ENCODE measurements at places on chromosomes 7 and 10.

- no peak for DNase-seq
Observed at GRCh38 chr7:99384523-99384922, 10.0 kb downstream of the ARPC1B start.

DNA sequence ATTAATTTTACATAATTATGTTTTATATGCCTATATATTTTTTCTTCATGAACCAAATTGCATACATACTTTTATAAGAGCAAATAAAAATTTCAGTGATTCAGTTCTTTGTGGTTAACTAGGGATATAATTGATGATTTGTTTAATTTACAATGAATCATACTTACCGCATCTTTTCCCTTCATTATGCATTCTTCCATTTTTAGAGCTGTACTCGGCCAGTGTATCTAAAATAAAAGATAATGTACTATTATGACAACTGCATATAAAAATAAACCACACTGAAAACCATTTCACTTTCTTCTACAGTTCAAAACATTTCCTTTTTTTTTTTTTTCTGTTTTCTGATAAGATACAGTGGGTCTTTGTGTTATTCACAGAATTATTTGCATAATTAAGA is 179.9 kb downstream of the SEMA3E start:
- DNase-seq: peak; percentile 85

DNA sequence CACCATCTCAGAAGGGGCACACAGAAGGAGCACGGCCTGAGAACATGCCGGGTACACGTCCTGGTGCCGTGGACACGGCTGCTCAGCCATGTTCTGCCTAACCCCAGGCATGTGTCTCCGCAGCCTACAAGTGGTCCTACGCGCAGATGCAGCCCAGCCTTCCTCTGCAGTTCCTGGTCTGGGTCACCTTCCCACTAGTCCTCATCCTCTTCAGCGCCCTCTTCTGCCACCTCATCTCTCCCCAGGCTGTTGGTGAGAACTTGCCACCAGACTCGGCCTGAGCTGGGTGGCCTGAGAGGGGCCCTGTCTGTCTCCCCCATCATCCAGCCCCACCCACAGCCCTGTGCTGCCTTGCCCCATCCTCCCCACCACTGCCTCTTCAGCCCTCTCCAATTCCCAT is 5.3 kb downstream of the CLCN1 start:
- DNase-seq: no peak

DNA sequence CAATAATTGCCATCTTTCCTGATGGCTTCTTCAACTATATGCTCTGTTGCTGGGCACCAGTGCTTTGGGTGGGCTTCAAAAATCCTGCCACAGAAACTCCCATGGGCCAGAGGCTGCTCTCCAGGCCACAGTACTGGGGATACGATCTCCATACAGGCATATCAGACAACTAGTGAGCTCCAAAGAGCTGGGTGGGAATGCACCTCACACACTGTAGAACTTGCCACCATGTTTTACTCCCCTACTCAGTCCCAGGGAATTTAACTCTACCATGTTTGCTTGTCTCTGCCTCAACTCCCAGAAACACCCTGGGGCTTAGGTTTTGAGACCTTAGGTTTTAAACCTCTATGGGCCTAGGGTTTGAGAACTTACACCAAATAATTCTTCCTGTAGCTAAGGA is 20.5 kb upstream of the TRUB1 start:
- no peak for DNase-seq

DNA sequence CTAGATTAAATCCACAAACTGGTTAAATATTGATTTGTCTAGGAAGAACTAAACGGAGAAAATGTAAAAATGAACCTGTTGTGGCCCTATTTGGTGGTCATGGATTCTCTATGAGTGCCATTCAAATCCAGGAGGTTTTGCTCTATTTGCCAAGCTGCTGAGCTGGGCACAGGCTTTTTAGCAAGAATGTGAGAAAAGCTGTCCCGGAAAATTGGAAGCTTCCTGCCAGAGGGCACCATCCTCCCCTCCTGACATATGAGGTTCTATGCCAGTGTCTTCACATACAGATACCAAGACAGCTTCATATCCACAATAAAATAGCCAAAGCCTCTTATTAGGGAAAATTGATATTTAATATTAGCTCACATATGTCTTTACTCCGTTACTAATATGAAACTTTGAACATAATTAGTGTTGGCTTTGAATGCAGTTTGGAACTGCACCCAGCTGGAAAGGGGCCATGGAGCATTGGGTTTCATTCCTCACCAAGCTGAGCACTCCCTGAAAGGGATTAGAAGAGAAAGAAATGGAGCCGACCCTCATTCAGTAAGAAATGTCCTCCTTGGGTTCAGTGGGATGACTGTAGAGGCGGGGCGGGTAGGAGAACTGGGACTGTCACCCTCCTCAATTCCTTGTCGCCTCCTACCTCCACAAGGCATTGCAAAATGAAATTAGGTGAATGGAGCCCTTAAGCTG is 47.8 kb downstream of the NRCAM start:
- DNase-seq: no peak

DNA sequence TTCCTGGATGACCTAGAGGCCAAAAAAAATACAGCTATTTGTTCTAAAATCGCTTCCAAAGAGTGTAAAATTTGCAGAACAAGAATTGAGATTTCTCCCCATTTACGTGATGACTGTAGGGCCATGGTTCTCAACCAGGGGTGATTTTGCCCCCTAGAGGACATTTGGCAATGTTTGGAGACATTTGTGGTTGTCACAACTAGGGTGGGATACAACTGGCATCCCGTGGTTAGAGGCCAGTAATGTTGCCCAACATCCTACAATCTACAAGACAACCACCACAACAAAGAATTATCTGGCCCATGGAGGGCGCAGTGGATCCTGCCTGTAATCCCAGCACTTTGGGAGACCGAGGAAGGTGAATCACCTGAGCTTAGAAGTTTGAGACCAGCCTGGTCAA is 22.8 kb upstream of the MALSU1 start:
- DNase-seq: peak; percentile 50

- no peak for DNase-seq
Observed at GRCh38 chr7:135900065-135900546, 77.1 kb downstream of the MTPN start.

DNA sequence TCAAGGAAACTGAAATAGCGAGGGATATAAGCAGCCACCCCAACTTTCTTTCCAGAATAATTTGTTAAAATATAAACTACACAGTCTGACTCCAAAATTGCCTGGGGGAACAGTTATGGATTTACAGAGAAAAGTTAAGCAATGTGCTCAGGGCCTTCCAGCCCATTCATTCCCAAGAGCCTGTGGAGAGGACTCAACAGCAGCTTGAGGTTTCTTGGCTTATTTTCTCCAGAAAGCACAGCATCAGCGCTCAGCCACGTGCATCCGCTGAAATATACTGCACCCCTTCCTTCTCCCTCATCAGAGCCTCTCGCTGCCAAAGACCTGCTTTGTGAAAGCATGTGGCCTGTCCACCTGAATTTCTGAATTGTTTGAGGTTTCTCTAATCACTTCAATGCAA is 375.2 kb upstream of the VWC2 start:
- no peak for DNase-seq
